COLO829 (cell line): ENCODE measurements at places on chromosomes 5 and 9.

DNA sequence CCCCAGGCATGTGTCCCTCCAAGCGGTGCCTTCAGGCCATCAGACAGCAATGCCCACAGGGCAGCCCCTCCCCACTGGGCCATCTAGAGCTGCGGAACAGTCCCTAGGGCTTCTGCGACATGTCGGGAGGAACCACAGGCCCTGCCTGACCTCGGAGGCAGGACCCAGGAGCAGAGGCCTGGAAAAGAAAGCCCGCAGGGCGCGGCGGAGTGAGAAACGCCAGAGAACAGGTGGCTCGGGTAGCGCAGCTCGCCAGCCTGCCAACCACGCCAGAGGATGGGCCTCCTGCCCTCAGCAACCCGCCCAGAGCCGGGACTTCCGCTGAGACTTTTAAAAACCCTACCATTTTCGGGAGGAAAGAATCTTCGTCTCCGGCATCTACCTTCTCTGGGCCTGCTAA lies 715 bp downstream of the LCN8 start:
- DNase-seq: no peak

DNA sequence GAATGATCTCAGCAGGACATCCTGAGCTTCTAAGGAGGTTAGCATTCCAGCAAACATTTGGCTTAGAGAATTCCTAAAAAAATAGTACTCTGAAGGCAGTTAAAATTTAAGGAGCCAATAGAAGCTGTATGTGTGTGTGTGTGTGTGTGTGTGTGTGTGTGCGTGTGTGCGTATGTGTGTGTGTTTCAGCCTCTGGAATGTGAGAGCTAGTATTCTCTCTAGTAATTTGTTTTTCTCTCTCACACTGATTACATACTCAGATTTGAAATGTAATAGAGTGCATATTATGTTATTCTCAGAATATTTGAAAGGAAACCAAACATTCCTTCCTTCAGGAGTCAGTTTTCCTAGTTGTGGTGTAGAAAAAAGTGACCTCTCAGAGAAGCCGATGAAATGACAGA lies 279.6 kb downstream of the TMEM38B start:
- no peak for DNase-seq

DNA sequence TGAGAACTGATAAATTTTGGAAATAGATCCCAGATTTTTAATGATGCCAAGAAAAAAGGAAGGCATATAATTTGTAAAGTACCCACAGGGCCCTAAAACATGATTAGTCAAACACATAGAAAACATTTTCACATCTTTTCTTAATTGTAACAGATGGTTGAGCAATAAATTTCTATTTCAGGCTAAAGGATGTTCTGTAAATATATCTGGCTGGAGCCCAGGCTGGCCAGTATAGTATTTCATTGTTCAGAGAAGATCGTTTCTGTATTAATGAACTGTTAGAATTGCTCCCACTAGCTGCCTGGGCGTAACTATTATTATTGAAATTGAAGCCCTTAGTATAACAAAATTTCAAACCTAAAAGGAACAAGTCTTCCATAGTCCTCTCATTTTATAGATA lies 105.3 kb upstream of the SMC2 start:
- no peak for DNase-seq

GRCh38 chr9:27528076-27528885 lies 1.3 kb downstream of the MOB3B start:
- DNase-seq: no peak

- DNase-seq: no peak
These were observed 7.7 kb upstream of the C5orf47 start for GRCh38 chr5:173981185-173981761.

DNA sequence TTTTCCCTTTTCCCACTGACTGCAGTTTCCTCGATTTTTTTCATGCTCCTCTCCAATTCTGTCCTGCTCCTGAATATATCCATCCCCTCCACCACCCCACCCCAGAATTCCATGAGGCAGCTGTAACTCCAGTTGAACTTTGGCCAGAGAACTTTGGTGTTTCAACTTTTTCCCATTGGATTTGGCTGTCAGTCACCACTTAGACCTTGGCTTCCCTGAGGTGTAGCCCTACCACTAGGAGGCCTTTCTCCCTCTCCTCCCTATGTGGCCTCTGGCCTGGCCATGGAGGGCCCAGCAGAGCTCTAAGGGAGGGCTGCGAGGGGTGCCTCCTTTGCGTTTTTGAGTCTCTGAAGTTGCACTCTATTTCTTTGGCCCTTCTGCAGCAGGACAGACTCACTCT lies 261.3 kb downstream of the PIK3R1 start:
- no peak for DNase-seq

DNA sequence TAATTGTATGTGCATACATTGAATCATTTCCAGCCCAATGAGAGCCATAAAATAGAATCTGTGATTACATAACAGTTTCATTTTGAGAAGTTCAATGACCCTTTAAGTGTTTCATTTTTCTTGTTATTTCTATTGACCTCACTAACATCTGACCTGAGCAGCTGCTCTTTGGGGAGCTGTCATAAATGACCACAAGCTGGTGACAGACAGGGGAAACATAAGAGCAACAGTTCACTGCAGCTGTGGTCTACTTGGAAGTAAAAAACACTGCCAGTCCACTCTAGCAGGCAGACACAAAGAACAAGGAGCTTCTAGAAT lies 265.4 kb downstream of the DTWD2 start:
- no peak for DNase-seq

- no peak for DNase-seq
These were observed 210.2 kb upstream of the ISL1 start for GRCh38 chr5:51172903-51173626.

GRCh38 chr5:56670916-56671315 lies 144.4 kb upstream of the MAP3K1 start:
- DNase-seq: no peak

GRCh38 chr9:28774433-28775235 lies 1201.4 kb upstream of the C9orf72 start:
- DNase-seq: peak; percentile 13

GRCh38 chr5:72006361-72006760 lies 100.9 kb upstream of the MAP1B start:
- no peak for DNase-seq

- no peak for DNase-seq
These were observed 5.5 kb downstream of the PDLIM4 start for GRCh38 chr5:132262882-132263547.

DNA sequence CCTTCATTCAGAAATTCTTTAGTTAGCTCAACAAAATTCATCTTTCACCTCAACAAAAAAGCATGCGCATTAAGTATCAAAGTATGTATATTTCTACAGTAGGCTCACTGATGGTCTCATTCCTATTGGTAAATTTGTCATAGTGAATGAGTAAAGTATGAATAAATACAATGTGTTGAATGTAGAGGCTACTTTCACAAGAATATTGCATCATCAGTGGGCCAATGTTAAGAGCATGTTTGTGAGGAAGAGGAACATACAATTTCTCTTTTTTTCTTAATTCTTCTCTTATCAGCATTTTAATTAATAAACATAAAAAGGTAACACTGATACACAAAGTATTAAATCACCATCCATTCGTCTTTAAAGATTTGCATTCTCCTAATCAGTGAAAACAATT lies 505.1 kb downstream of the CETN3 start:
- DNase-seq: no peak

- DNase-seq: no peak
These were observed 63.3 kb downstream of the INSL6 start for GRCh38 chr9:5122116-5122515.

GRCh38 chr5:55657443-55657842 lies 54.7 kb downstream of the SLC38A9 start:
- no peak for DNase-seq

DNA sequence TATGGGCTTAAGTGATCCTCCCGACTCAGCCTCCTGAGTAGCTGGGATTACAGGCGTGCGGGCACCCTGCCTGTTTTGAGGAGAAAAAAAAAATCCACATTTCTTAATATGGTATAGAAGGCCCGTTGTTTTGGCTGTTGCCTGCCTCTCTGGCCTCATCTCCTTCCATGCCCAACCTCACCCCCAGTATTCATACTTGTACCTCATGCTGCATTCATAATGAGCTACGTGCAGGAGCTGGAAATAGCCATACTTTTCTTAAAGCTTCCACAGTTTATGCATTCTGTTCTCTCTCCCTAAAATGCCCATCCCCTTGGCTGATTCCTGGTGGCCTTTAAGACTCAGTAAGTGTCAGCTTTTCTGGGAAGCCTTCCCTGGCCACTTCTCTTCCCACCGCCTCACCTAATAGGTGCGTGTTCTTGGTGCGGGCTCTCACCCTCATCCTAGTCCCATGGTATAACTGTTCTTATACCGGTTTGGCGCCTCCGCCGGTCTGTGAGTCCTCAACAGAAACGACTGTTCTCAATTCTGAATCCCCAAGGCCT lies 2.1 kb upstream of the TPM2 start:
- no peak for DNase-seq

DNA sequence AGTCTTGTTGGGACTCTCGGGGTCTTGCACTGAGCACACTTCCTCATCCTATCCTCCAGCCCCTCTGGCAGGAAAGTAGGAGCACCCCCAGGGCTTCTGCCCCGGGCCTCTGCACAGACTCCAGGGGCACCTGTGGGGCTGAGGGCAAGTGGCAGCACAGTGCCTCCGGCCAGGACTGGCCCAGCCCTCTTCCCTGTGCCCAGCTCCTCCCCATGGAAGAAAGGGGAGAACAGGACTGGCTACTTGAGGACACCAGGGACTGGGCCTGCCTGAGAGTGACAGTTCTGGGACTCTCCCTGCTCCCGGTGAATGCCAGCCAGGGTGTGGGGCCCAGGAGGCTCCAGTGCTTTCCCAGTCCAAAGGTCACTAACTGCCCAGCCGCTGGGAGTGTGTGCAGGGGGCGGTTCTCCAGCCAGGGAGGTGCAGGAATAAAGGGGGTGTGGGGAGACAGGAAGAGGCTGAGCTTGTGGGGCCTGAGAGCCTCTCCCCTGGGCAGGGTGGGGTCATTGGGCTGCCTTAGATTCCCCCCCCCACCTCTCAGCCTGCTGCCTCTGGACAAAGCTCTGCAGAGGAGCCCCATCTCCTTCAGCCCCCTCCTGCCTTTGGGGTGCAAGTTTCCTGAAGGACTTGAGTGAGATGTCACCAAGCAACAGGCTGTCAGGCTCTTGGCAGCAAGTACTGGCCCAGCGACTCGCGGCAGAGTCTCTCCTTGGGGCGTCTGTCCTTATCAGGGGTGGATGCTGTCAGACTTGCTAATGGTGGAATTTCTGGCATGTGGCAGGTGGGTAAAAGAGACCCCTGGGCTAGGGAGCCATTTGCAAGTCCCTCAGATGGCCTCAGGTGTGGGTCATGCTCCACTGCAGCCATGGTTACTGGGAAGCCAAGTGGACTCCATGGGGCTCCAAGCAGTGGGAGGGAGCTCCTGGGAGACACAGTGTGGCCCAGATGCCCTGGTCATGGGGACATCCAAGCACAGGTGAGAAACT lies 19.1 kb upstream of the JADE2 start:
- DNase-seq: no peak

DNA sequence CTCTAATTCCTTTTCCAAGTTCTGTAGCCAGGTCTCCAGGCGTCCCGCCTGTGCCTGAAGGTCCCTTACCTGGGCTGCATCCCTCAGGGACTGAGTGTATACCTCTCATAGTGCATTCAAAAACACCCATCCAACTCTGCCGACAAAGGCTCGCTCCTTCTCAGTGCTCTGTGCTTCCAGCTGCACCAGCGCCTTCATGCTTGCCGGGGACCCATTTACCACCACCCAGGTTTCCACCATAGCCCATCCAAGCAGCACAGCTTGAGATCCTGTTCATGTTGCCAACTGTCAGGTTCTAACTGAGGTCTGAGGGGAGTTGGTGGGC lies 794.5 kb downstream of the EFNA5 start:
- DNase-seq: no peak

GRCh38 chr5:145479271-145479670 lies 355.9 kb downstream of the PRELID2 start:
- DNase-seq: peak; percentile 8

DNA sequence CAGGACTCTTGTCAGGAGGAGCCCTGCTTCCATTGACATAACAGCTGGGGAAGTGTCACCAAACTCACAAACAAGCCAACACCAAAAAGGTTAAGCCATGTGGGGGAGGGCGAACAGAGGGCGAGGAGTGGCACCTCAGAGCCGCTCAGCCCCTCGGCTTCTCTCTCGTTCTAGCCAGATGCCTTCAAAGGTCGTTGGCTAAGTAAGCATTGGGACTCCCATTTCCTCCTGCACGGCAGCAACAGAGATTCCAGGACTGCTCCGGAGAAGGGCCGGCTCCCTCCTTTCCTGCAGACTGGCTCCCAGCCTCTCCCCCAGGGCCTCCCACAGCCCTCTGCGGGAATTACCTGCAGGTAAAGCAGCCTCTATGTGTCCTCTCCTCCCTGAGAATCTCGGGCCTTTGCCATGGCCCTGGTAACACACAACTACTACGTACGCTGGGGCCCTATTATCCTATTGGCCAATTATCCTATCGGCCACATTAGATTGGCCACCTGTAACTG lies 52.1 kb upstream of the RNU6ATAC start:
- no peak for DNase-seq

DNA sequence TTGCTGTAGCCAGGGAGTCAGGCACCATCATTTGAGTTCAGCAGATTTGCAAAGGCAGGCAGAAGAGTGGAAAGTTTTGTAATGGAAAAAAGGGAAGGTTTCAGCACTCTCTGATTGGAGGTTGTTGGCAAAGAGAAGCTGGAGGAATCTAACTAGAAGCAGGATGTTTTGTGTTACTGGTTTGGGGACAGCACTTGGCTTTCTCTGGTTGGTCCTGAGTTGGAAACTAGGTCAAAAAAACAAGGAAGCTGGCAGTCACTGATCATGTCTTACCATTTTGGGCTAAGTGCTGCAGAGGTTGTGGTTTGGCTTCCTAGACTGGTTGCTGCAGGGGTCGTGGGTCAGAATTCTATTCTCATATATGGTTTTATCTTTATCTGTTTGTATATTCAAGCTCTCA lies 189.8 kb downstream of the DRD1 start:
- DNase-seq: no peak

GRCh38 chr5:173581408-173582215 lies 34.8 kb downstream of the BOD1 start:
- no peak for DNase-seq

DNA sequence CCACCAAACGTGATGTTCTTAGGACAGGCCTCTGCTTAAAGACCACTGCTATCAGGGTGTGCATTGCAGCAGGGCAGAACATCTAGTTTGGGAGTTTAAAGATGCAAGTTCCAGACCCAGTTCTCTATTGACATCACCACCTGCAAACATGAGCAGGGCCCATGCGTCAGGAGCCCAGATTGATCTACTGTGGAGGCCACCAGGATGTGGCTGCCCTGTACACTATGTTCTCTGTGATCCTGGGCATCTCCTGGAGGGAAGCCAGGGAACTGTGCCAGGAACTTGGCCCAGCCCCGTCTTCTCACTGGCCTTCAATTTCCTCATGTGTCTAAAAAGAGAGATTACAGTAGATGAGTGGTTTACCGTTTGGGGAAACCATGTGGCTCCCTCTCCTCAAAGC lies 87.1 kb downstream of the PDE6A start:
- DNase-seq: peak; percentile 62
